MV-4-11 (cell line): ENCODE measurements at places on chromosomes 7 and 10.
A peak's percentile ranks its signal among the peaks of the same experiment; 100 is the strongest.

DNA sequence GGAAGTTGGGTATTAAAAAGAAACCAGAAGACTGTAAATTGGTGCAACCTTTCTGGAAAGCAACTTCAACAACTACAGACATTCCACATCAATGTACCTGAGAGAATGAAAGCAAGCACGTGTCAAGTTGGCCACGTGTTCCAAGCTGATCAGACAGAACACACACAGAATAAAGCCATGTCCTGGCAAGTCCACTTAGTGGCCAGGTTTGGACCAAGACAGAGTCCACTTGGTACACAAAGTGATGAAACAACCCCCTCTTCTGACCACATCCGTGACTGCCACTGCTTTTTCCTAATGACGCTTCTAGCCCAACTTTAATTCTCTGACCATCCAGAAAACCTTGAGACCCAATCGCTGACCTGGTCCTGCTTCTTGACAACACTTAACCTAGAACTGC is 109.4 kb downstream of the ABLIM1 start:
- no peak for DNase-seq

- no peak for DNase-seq
Observed at GRCh38 chr7:50149369-50149768, 56.3 kb upstream of the ZPBP start.

GRCh38 chr7:104469166-104469820 is 140.9 kb downstream of the LHFPL3 start:
- DNase-seq, result no peak

- DNase-seq, result no peak
Observed at GRCh38 chr10:49034925-49035324, 80.4 kb downstream of the VSTM4 start.

DNA sequence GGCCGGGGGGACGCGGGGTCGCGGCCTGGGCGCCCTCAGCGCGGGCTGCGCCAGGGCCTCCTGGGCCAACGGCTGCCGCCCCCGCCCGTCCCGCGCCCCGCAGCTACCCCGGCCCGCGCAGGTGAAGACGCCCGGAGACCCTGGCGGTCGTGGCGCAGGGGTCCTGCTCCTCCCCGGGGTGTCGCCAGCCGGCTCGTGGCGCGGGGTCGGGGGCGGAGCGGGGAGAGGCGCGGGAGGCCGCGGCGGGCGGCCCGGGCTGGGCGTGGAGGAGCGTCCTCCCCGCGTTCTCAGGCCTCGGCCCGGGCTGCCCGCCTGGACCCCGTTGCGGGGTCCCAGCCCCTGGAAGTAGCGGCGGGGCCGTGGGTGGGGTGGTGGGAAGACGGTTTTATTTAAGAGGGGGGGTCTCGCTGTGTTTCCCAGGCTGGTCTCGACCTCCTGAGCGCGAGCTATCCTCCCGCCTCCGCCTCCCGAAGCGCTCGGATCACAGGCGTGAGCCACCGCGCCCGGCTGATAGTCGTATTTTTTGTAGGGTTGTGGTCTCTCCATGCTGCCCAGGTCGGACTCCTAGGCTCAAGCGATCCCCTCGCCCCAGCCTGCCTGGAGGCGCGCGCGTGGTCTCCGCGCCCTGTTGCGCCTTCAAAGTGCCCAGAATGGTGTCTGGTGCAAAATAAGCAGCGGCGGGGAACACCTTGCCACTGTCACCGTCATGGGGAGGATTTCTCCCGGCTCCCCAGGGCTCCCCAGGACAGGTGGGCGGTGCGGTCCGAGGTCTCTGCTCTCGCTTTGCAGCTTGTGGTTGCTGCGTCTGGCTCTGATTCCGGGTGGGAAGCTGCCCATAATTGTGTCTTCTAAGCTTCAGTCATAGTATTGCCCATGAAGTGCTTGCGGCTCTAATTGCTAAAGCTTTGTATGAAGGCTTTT is 15.3 kb upstream of the SUN1 start:
- no peak for DNase-seq

DNA sequence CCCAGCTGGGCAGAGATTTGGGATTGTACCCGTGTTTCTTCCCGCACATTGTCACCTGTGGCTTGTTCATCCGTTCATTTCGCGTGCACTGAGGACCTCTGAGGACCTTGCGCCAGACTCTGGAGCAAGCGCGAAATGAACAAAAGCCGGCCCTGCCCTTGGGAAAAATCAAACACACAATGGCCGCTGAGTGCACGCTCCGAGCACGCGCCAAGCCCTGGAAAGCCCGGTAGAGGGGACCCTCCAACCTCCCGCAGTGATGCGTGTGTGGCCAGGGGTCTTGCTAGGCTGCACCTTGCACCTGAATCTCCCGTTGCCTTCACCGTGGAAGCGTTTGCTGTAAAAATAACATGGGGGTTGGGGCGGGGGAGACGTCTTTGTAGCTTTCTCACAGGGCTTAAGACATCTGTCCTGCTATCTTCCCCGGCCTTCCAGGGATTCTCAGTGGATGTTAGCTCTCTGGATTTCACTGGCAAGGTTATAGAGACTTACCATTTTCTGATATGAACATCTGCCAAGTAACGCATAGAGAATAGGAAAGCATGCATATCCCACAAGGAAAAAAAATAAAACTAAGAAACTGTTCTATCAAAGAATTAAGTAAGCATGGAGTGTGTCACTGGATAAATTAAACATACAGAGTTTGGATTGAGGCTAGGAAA is 37.3 kb downstream of the ZNF777 start:
- DNase-seq, result no peak

GRCh38 chr10:129888784-129889616 is 75.1 kb downstream of the EBF3 start:
- DNase-seq, result no peak

DNA sequence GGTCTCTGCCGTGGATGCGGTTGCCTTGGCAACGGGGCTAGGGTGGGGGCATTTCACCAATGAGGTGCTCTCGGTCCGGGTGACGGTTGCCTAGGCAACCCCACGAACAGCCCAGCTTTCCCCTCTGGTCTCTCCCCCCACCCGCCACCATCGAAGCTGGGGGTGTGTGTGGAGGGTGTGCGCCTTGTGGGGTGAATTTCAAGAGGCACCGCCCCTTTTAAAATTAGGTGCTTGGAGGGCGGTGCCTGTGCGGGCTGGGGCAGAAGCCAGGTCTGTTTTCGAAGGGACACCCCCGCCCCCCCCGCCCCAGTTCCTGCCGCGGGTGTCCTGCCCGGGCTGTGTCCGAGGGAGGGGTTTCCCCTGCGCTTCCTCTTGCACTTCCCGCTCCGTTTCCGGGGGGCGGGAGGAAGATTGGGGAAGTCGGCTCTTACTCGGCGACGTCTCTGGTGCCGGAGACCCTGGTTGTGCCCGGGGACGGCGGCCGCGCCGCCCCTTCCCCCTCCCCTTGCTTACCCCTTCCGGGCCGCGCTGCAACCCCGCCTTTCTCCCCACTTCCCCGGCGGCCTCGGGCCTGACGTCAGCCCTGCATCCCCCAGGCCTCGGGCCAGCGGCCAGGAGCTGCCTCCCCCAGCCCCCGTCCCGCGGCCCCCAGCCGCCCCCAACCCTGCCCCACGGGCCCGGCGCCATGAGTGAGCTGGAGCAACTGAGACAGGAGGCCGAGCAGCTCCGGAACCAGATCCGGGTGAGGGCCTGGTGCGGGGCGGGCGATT is 2.2 kb downstream of the GNB2 start:
- peak; percentile 62 for DNase-seq

GRCh38 chr10:33612116-33612515 is 277.6 kb upstream of the NRP1 start:
- peak; percentile 64 for DNase-seq

DNA sequence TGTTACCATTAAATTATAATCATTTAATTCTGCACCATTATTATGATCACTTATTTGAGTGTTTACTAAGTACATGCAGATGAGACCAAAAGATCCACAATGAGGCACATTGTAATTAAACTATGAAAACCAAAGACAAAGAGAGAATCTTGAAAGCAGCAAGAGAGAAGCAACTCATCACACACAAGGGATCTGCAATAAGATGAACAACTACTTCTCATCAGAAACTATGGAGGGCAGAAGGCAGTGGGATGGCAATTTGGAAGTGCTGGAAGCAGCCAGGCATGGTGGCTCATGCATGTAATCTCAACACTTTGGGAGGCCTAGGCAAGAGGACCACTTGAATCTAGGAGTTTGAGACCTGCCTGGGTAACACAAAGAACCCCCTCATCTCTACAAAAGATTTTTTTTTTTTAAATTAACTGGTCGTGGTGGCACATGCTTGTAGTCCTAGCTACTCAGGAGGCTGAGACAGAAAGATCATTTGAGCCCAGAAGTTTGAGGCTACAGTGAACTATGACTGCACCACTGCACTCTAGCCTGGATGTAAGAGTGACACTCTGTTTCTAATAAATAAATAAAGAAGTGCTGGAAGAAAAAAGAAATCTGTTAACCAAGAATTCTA is 47.7 kb downstream of the CDK6 start:
- peak; percentile 28 for DNase-seq

- no peak for DNase-seq
Observed at GRCh38 chr10:114301951-114302710, 63.1 kb downstream of the VWA2 start.

- DNase-seq, result no peak
Observed at GRCh38 chr10:89206402-89207180, 526 bp downstream of the CH25H start.

DNA sequence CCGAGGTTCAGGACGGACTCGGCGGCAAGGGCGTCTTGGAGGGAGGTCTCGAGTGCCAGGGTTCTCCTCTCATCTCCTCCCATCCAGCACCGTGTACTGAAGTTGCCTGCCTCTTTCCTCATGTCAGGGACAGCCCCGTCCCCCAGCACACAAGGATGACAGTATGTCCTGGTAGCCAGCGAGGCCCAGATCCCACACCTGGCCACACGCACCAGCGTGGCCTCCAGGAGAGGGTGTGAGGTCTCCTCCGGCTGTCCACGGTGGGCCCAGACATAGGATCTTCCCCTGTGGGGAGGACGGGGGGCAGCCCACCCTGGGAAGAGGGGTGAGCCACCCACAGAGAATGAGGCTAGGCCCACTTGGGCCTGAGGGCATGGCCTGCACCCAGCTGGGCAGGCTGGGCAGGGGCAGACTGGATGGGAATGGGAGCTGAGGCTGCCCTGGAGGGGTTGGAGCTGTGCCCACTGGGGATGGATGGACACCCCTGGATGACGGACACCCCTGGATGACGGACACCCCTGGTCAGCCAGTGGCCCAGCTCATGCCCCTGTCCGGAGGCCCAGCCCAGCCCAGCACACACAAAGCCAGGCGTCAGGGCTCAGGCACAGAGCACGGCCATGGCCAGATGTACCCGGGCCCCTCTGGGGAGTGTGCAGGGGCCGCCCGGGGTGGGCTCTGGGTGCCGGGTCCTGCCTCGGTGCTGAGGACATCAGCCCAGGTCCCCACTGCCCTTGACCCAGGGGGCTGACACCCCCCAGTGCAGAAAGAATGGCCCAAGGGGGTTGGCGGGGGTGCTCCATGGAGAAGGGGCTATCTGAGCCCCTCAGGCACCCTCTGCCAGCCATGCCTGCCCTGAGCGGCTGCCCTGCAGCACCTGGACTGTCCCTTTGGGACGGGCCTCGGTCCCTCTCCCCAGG is 30.9 kb upstream of the CFAP46 start:
- no peak for DNase-seq

DNA sequence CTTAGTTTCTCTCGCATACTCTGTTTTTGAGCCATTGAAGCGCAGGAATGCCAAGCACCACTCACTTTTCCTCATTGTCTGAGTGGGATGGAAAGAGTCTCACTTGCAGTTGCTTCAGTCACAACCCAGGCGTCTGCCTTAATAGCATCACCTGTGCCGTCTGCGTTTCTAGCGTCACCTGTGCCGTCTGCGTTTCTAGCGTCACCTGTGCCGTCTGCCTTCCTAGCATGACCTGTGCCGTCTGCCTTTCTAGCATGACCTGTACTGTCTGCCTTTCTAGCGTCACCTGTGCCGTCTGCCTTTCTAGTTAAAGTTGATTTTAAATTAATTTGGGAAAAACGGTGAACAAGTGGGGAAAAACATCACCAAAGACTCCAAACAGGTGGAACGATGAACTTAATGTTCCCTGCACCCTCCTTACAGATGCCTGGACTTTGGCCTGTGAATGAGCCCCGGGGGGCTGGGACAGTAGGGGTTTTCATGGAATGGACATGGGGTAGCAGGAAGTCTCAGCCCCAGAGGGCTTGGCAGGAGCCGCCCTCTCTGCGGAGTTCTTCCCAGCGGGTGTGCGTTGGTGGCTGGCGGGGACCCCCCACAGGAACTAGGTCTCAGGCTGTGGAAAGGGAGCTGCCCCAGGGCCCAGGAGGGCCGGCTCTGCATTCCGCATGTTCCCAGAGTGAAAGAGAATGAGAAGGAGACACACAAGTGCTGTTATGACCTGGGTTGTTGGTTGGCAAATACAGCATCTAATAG is 3.5 kb downstream of the ZNF511 start:
- no peak for DNase-seq

- no peak for DNase-seq
Observed at GRCh38 chr7:121080913-121081326, 92.4 kb downstream of the CPED1 start.

DNA sequence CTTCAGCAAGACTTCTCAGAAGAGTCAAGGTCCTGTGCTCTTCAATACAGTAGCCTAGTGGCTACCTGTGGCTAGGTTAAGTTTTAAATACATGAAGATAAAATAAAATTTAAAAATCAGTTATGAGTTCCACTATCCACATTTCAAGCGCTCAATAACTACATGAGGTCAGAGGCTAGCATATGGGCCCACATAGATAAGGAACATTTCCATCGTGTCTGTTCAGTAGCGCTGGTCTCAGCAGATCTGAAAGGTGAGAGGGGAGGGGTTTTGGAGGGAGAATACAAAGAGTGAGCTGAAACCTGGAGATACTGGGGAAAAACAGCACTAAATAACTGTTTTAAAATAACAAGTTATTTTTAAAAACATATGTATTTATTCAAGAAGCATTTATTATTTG is 219.0 kb downstream of the TRIL start:
- DNase-seq, result no peak

GRCh38 chr10:43186150-43186549 is 47.9 kb downstream of the CSGALNACT2 start:
- DNase-seq, result no peak

GRCh38 chr7:155109121-155109520 is 39.0 kb downstream of the HTR5A start:
- DNase-seq, result no peak

GRCh38 chr10:128092454-128092853 is 33.8 kb downstream of the MKI67 start:
- DNase-seq, result no peak

- no peak for DNase-seq
Observed at GRCh38 chr7:54189330-54189729, 352.8 kb upstream of the VSTM2A start.

DNA sequence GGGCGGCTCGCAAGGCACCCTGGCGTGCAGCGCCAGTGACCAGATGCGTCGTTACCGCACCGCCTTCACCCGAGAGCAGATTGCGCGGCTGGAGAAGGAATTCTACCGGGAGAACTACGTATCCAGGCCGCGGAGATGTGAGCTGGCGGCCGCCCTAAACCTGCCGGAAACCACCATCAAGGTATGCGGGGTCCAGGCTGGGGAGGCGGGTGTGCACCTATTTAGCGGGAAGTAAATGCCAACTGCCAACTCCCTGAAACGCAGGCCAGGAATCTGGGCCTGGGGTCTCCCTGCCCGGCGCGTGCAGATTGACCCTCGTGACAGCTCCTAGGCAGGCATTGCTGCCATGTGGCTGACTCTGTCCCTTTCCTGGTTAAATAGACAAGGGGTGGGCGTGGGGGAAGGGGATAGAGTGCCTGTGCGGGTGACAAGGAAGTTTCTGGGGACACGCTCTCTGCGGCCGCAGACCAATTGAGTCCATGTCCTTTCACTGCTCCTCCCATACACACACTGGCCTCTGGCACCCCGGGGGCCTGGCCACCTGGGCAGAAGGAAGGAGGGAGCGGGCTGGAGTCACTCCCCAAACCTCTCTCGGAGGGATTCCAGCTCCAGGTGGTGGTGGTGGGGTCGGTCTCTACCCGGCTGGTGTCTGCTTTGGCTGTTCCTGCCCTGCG is 2.7 kb downstream of the EVX1 start:
- DNase-seq, result no peak

GRCh38 chr7:152052771-152053170 is 27.3 kb downstream of the GALNT11 start:
- DNase-seq, result no peak
